ENCODE measurements at places on chromosomes 11 and 22.

- no peak for DNase-seq
Observed at GRCh38 chr11:74442636-74443035, 24.7 kb downstream of the KCNE3 start.

- no peak for DNase-seq
Observed at GRCh38 chr22:44523981-44524759, 26.1 kb upstream of the RTL6 start.

- DNase-seq: no peak
Observed at GRCh38 chr11:77186302-77186701, 58.3 kb downstream of the MYO7A start.

DNA sequence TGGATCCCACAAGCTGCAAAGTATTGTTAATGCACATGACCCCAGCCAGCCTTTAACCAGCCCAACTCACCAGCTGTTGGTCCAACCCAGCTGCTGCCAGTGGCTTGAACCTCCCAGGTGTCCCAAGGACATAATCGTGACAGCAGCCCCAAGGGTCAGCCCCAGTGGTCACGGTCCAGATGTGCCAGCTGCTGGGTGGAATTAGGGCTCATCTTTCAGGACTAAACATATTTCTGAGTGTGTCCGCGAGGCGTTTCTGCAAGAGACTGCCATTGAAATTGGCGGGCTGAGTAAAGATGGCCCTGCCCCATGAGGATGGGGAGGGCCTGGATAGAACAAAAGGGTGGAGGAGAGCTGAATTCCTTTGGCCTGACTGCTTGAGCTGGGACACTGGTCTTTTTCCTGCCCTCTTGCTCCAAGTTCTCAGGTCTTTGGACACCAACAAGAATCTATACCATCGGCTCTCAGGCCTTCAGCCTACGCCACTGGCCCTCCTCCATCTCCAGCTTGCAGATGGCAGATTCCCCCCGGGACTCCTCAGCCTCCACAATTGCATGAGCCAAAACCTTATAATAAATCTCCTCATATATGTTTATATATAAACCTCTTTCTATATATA lies 240.2 kb downstream of the MN1 start:
- no peak for DNase-seq

GRCh38 chr11:69699213-69699612 lies 4.6 kb downstream of the FGF19 start:
- no peak for DNase-seq

- DNase-seq: peak; percentile 35
Observed at GRCh38 chr11:21421711-21422329, 752.4 kb downstream of the NELL1 start.

DNA sequence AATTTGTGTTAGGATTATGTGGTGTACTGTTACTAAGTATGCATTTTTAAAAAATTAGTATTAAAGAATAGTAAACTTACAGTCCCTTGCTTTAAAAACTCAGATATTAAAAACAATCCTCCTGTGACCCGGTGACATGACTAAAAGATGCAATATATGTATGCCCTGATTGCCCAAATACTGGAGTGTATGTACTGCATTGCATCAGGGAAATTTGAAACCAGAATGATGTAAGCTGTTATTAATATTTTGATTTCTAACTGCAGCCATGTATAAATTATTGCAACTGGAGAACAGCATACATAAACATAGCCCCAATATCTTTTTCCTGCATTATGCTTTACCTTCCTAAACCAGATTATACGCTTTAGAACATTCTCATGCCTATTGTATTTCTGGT lies 3.7 kb upstream of the HSPA8 start:
- no peak for DNase-seq

- DNase-seq: no peak
Observed at GRCh38 chr11:73281796-73282660, 9.9 kb downstream of the P2RY6 start.

DNA sequence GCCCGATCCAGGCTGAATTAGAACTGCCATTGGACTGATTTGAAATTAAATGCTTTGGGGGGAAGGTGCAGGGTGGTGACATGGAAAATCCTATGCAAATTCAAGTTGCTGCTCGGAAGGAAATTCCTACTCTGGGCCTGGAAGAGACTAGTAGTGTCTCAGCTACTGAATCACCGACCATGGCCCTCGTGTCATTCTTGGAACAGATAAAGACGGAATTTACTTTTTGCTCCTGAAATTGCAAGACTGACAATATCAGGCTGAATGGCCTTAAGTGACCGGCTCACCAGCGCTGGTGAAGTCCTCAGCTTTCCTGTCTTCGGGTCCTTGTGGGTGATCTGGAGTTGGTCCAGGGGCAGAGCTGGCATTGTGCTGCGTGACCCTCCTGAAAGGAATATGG lies 6.1 kb downstream of the ASCC2 start:
- peak; percentile 8 for DNase-seq

GRCh38 chr22:35884529-35884928 lies 144.1 kb downstream of the RBFOX2 start:
- DNase-seq: no peak

DNA sequence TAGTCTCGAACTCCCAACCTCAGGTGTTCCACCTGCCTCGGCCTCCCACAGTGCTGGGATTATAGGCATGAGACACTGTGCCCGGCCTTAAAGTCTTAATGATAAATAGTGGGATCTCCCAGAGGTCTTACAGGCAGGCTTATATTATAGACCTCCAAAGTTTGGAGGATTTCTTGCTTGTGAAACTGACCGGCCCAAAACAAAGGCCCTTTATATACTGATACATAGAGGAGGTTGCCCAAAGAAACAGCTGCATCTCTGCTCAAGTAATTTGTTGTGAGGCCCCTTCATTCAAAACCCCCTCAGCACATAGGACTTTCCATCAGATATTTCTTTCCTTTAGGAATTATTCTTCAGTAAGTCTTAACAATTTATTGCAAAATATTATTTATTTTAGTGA lies 27.4 kb upstream of the RDX start:
- no peak for DNase-seq

DNA sequence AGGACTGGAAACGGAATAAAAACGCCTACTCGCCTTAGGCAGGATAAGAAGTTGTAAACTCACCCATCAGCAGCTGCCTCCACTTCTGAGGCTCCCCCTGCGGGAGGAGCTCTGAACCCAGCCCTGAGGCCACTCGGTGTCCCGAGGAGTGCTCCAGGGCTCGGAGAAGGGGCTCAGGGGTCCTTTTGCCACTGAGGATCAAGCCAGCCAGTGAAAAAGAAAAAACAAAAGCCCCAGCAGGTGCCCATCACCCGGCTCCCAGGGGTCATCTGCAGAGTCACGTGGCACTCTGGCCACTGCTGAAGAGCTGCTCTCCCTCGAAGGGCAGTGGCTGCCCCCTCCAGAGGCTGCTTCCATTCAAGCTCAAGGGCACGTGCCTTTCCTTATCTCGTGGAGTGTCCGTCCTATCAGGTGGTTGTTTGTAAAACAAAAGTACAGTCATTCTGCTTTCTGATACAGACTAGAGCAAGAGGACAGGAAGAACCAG lies 29.0 kb downstream of the NUP50 start:
- no peak for DNase-seq

DNA sequence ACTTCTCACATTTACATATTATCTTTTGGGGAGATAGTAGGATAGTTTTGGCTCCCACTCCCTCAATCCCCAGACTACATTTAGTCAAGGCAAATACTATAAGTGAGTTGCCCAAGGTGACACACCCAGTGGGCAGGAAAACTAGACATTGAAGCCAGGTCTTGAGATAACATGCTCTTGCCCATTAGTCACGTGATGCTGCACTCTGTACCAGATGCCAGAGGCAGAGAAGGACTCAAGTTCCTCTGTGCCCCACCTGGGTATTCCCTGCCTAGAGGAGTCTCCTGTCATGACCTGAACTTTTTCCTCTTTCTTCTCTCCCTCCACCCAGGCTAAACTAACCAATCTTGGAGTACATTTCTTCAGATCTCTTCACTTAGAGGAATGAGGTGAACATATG lies 484.9 kb downstream of the BUD13 start:
- DNase-seq: no peak

DNA sequence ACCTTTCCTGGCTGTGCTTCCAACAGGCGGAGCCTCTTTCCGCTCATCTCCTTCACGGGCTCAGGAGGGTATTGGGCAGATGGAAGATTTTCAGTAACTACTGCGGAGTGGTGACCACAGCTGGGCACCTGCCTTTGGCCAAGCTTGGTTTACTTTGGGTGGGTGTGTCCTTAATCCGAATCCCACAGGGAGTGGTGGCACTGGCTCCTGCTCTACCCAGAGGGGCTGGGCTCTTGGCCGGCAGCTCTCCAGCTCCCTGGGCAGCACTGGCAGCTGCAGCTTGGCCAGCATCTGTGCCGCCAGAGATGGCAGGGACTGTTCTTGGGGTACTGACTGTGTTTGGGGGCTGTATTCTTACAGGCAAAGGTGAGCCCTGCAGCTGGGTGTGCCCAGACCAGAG lies 29.8 kb downstream of the BID start:
- no peak for DNase-seq

GRCh38 chr11:134372961-134373360 lies 39.1 kb downstream of the B3GAT1 start:
- no peak for DNase-seq

- no peak for DNase-seq
Observed at GRCh38 chr11:80900265-80900664, 1459.4 kb upstream of the TENM4 start.

DNA sequence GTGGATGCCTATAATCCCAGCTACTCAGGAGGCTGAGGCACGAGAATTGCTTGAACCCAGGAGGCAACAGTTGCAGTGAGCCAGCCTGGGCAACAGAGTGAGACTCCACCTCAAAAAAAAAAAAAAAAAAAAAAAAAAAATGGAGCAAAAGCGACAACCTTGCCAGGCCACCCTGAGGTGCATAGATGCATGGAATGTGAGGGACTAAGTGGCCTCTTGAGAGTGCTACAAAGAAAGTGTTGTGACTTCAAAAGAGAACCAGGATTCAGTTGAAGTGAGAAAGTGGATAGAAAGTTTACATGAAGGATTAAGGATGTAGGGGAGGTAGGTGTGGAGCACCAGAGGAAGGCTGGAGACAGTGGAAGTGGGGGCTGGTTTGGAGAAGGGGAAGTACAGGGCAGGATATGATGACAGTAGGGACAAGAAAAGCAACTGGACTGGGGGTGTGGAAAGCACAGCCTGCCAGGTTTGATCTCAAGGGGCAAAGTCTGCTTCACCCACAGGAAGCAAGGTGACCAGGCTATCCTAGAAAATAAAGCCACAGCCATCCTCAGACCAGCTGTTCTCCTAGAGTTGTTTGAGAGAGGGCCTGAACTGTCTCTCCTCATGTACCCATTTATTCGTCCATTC lies 36.0 kb upstream of the OLFML1 start:
- no peak for DNase-seq

GRCh38 chr11:110600322-110600721 lies 111.9 kb downstream of the ARHGAP20 start:
- no peak for DNase-seq

DNA sequence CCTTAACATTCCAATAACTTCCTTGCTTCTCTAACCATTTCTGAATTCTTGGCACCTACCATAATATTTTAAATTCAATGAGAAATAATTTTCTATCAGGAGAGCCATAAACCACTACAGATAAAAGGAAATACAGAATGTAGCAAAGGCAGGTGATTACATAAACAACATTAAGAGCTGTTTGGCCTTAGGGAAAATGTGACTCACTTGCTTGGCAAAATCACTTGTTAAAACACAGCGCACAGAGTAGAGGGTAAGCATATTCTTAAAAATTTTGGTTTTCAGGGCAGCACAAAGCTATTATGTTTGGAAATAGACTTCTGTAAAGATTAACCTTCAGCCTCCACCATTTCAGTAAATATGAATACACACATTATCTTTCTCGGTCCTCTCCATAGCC lies 26.4 kb downstream of the IZUMO1R start:
- DNase-seq: no peak

- peak; percentile 84 for DNase-seq
Observed at GRCh38 chr11:119144825-119145486, 3.9 kb upstream of the ABCG4 start.

- DNase-seq: no peak
Observed at GRCh38 chr22:23251445-23252093, 71.3 kb downstream of the BCR start.

GRCh38 chr11:23856654-23857053 lies 640.2 kb upstream of the LUZP2 start:
- DNase-seq: no peak

DNA sequence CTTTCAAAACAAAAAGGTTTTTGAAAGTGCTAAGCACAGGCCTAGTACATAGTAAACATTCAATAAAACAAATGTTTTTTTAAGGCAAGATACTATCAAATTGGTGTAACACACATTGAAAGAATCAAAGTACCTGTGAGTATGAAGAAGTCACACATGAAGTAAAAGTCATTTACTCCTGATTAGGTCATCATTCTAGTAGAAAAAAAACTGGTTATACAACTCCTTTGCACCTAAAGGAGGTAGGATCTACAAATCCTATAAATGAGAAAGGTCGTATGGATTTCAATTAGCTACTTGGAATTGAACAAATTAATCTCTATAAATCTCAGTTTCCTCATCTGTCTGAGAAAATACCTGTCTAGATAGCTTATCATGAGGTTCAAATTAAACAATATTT lies 80.8 kb downstream of the SIK3 start:
- DNase-seq: no peak

- no peak for DNase-seq
Observed at GRCh38 chr22:48500471-48501230, 1327.0 kb downstream of the BRD1 start.

- DNase-seq: no peak
Observed at GRCh38 chr11:73429121-73429750, 53.0 kb downstream of the RELT start.

DNA sequence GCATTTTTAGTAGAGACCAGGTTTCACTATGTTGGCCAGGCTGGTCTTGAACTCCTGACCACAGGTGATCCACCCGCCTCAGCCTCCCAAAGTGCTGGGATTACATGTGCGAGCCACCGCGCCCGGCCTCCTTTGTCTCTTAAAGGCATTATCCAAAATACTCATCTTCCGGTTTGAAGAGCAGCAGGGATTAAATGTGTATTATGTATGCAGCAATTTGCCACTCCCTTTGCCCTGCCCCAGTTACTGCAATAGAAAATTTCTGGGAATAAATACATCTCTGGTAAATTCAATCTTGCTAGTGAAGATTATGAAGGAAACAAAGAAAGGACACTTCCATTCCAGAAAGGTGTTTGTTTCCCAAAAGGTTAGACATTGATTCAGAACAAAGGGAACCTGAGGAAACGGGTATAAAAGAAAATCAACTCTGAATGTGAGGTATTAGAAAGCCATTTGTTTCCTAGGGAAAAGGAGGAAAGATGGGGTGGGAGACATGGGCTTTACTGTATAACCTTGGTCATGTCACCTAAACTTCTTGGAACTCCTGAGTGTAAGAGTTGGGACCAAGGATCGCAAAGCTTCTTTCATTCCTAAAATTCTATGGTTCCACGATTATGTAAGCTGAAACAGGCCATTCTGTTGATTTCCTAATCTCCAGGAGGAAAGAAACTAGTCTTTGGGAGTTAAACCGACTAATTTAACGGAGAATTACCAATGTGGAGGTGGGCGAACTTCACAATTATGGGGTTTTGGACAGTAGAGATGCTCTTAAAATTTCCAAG lies 959 bp upstream of the HIPK3 start:
- DNase-seq: no peak

DNA sequence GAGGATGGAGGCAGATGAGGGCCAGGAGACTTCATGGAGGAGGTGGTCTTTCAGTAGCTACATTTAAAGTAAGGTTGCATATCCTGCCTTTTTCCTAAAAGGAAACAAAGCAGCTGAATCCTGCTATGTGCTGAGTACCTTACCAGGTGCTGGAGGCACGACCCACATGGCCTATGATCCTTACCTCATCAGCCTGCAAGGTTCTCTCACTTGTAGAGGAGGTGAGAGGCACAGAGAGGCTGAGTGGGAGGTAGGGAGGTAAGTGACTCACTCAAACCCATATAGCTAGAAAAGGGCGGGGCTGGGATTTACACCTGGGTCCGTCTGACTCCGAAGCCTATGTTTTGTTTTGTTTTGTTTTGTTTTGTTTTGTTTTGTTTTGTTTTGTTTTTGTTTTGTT lies 75.8 kb downstream of the BUD13 start:
- no peak for DNase-seq
